ENCODE measurements at places on chromosomes 5 and 9.

DNA sequence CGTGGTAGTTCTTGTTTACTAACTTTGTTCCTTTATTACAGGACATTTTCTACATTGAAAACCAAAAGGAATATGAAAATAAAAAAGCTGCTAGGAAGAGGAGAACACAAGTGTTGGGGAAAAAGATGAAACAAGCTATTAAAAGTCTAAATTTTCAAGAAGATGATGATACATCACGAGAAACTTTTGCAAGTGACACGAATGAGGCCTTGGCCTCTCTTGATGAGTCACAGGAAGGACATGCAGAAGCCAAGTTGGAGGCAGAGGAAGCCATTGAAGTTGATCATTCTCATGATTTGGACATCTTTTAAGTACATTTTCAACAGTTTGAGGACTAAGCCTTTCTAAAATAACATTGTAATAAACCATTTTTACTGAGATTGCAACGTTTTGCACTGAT is 23.8 kb downstream of the PHAX start:
- DNase-seq: no peak

GRCh38 chr5:180378438-180379344 is 25.6 kb upstream of the GFPT2 start:
- DNase-seq: no peak

DNA sequence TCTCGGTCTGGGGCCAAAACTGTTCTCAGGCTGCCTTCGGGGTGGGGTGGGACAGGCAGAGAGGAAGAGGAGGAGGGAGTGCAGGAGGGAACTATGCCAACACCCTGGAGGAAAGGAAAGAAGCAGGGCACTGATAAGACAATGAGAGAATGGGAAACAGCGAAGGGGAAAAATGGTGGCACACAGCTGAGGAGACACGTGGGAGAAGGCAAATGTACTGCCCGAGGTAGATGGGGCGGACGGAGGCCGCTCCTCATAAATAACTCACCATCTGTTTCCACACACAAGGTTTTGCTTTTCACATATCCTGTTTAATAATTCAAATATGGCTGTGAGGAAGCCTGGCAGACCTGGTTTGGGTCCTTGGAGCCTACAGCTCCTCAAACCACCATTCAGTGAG is 148.2 kb upstream of the LRRTM2 start:
- no peak for DNase-seq

DNA sequence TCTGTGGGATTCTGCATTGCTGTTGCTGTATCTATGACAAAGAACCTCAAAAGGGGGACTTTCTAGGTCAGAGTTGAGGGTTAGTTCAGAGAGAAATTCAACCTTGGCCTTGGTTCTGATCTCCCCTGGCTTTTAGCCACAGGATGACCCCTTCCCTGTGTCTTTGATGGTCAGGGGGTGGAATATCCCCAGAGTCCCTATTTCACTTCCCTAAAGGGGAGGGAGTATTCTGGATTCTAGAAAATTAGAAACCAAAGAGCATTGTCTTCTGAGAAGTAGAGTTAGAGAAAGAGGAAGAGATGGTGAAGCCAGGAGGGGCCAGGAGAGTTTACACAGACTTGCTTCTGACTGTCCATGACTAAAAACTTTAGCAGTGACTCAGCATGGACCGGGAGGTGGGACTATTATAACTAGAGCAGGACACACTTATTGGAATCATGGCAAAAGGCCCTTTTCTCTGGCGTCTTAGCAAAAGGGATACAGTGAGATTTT is 56.2 kb upstream of the LPAR1 start:
- peak; percentile 31 for DNase-seq

DNA sequence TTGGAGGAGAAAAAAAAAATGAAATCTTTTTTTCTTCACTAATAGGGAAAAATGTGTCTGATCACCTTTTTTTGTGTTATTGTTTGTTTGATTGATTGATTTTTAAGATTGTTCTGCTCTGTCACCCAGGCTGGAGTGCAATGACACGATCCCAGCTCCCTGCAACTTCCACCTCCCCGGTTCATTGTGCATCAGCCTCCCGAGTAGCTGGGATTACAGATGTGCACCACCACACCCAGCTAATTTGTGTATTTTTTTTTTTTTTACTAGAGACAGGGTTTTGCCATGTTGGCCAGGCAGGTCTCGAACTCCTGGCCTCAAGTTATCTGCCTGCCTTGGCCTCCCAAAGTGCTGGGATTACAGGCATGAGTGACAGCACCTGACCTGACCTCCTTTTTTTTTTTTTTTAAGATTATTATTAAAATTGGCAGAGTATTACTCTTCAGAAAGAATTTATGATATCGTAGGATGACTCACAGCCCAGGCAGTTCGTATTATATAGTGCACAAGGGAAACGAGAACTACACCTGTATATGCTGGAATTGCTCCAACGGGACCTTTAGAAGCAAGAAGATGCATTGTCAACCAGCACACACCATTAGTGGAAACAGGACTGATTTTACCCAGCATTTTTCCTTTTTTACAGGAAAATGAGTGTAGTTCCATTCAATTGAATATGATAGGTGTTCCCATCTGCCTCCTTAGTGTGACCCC is 27.7 kb downstream of the FUBP3 start:
- DNase-seq: no peak

DNA sequence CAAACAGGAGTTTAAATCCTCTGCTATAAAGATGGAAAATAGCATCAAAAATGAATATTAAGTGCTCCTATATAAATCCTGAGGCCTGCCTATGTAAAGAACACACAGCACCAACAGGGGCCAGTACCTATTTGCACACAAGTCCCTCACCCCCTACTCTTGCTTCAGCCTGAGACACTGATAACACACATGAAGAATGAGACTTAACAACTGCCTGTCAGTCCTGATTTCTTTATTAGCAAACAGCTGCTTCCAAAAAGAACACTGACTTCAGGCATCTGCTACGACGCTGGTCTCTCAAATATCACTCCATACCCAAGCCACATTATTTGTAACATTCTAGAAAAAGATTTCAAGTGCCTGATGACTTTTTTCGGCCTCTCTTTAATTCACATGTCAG is 55.5 kb downstream of the MYO10 start:
- no peak for DNase-seq

DNA sequence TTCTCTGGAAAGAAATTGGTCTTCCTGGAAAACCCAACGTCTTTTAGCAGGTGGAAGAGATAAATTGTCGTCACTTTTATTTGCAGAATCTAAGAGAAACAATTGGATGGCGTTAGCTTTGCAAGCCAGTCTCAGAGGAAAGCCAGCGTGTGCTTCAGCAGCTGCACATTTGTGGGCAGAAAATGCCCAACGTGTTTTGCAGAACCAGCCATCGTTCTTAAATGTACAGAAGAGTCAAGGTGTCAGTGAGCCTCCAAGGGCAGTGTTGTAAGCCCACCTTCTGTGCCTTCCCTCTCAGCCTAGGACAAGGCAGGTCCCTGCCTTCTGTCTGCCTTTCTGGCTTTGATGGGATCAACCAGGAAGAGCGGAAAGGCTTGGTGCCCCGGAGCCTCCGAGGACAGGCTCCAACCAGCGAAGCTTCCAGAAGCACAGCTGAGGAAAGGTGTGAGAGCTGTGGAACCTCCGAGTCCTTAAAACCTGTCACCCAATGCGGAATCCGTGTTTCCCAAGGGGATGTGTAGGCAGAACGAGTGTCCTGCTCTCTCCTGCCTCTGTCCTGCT is 116.0 kb upstream of the IRX2 start:
- DNase-seq: no peak

- no peak for DNase-seq
These were observed 163.5 kb upstream of the OTULINL start for GRCh38 chr5:14417792-14418765.

- no peak for DNase-seq
These were observed 208.2 kb downstream of the DAB2IP start for GRCh38 chr9:121859646-121860045.

GRCh38 chr5:79263290-79263689 is 27.4 kb downstream of the JMY start:
- no peak for DNase-seq

DNA sequence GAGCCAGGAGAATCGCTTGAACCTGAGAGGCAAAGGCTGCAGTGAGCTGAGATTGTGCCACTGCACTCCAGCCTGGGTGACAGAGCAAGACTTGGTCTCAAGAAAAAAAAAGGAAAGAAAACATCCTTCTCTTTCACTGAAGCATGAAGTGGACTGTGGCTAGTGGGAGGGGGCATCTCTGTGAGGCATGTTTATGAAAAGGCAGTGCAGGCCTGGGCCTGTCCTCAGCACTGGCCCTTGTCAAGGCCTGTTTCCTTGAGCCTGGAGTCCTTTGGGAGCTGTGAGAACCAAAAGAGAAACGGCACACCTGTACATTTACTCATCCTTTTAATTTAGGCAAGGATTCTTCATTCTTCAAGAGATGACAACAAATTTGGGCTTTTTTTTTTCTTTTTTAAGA is 18.3 kb upstream of the FUBP3 start:
- DNase-seq: no peak

DNA sequence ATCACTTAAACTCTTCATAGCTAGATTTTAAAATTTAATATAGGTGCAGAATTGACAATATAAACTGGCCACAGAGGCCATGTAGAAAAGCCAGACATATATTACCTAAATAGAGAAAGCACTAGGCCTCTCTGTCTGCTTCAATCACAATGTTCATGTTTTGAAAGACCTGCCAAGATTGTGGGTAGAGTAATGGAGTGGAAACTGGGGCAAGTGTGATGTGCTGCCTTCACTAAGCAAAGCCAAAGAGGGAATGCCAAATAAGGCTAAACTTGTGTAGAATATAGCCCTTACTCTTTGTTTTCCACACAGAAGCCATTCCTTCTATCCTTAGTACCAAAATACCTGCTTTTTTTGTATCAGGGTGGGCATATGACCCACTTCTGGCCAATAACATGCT is 15.1 kb upstream of the ISOC1 start:
- peak; percentile 43 for DNase-seq

DNA sequence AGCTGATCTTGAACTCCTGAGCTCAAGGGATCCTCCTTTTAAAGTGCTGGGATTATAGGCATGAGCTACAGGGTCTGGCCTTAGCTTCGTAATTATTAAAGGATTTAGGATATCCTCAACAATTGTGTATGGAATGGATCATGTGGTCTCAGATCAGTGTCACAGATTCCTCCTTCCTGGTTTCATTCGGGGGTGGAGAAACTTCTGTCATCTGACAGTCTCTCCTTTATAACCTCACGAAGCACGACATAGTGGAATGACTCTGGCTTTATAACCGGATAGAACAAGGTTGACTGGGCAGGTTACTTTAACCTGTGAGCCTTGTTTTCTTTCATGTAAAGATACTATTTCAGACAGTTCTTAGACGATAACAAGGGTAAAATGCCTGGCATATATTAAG is 4.4 kb upstream of the GNG10 start:
- no peak for DNase-seq

DNA sequence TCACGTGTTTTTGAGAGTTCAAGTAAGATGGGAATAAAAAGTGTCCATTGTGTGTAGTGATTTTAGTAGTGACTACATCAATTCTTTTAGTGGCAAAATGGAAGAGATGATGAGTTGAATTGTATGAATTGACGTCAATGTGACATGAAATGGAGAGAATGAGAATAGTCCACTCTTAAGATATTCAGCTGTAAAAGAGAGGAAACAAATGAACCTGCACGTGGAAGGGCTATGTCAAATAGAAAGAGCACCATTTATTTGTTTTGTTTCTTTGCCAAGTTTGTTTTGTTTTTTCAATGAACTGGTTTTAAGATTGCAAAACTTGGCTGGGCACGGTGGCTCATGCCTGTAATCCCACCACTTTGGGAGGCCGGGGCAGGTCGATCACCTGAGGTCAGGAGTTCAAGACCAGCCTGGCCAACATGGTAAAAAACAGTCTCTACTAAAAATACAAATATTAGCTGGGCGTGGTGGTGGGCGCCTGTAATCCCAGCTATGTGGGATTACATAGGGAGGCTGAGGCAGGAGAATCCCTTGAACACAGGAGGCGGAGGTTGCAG is 453.8 kb downstream of the TAF11L14 start:
- DNase-seq: no peak

GRCh38 chr5:128869970-128870369 is 95.3 kb upstream of the SLC27A6 start:
- DNase-seq: no peak

DNA sequence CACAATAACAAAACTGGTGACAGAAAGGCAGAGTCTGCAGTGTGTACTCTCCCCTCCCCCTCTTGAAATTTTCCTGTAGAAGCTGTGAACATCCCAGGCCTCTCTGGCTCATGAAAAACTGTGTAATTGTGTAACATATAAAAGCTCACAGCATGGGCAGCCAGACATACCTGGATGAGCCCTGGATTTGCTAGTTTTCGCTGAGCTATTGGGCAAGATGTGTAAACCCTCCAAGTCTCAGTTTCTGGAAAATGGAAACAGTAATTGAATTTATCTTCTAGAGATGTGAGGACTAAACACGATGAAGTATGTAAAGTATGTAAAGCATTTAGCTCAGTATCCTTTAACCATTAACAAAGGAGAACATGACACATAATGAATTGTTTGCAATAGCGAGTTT is 143.2 kb upstream of the ANKH start:
- no peak for DNase-seq

- no peak for DNase-seq
These were observed 226.6 kb upstream of the ADCY2 start for GRCh38 chr5:7169240-7169878.

GRCh38 chr5:151642472-151643140 is 44.1 kb downstream of the SPARC start:
- DNase-seq: no peak

GRCh38 chr5:42121401-42121800 is 196.3 kb downstream of the FBXO4 start:
- no peak for DNase-seq

GRCh38 chr5:65749956-65750355 is 28.0 kb downstream of the NLN start:
- no peak for DNase-seq

GRCh38 chr5:139481122-139481533 is 1.4 kb downstream of the STING1 start:
- no peak for DNase-seq

DNA sequence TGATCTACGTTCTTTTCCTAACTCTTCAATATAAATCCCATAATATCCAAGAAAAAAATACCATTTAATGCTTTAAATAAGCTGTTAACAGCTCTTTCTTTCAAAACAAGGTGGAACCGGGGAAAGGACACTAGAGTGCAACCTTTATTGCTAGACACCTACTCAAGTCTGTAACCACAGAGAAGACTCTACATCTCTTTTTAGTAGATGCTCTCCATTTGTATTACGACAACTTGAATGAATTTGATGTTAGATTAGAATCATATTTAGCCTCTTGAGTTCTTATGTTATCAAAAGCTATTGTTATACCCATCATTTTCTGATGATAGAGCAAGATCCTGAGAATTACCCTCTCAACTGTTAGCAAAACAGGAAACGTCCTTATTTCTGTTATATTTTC is 246.3 kb downstream of the MLLT3 start:
- DNase-seq: no peak

GRCh38 chr9:106038266-106039001 is 344.1 kb downstream of the TMEM38B start:
- no peak for DNase-seq

GRCh38 chr9:72952381-72952690 is 517 bp downstream of the ALDH1A1 start:
- no peak for DNase-seq

GRCh38 chr5:39473156-39473775 is 48.5 kb upstream of the DAB2 start:
- no peak for DNase-seq

- no peak for DNase-seq
These were observed 117.7 kb downstream of the GAS1 start for GRCh38 chr9:86829496-86830046.

All from Ammon's horn (tissue), 1 donor.